ENCODE measurements at places on chromosomes 7 and 10.

DNA sequence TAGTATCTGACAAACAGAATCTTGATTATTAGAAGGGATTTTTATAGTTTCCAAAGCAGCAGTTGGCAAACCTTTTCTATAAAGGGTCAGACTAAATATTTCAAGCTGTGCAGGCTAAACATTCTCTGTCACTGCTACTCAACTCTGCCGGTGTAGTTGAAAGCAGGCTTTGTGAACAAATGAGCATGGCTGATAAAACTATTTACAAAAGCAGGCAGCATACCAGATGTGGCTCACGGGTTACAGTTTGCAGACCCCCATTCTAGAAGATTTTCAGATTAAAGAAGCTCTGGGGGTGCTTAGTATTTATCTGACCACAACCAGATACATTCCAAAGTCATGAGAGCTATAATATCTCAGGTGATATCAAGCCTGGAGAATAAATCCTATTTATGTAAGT lies 1017.5 kb downstream of the SORCS1 start:
- no peak for DNase-seq

DNA sequence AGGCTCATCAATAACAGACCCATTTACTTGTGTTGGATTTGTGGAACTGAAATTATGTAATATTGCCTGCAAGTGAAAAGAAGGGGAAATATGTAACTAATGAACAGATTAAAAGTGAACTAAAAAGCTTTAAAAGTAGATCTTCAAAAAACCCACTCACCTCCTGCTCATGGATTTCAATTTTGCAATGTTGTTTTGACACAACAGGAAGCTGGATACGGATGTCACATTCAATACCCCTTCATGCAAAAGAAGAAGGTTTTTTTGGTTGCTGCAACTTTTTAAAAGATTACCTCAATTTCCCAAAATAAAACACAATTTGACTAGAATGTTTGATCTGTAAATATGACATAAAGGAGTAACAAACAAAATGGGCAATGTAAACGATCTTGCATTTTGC lies 3.3 kb downstream of the MKI67 start:
- DNase-seq, result peak; percentile 32

GRCh38 chr10:30433730-30434272 lies at the start of gene MAP3K8:
Gene MAP3K8 (plus strand): TSS chr10:30434184. CDS start chr10:30438939, 4,755 bp downstream.
- DNase-seq, result peak; percentile 42

DNA sequence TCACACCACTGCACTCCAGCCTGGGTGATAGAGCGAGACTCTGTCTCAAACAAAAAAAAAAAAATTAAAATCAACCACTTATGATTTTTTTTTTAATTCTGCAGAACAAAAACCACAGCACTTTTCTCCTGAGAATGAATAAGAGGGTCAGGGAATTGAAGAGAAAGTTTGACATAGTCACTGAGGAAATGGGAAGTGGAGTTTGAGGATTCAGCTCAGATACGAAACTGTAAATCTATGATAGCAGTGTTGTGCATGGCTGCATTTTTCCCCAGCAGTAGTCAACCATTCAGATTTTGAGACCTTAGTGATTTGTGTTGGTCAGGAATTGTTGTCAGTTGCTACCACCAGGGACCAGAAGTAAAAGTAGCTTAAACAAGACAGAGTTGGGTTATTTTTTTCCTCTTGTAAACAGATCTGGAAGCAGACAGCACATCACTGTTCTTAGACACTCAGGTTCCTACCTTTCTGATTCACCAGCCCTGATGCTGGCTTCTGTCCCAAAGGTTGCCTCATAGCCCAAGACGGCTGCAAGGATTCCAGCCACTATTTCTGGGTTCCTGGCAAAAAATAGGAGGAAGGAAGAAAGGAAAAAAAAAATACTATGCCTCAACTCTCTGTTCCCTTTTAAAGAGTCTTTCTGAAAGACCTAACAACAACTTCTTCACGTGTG lies 20.1 kb downstream of the PILRA start:
- no peak for DNase-seq

- no peak for DNase-seq
Measured at GRCh38 chr10:21285742-21286331, 239.6 kb downstream of the SKIDA1 start.

DNA sequence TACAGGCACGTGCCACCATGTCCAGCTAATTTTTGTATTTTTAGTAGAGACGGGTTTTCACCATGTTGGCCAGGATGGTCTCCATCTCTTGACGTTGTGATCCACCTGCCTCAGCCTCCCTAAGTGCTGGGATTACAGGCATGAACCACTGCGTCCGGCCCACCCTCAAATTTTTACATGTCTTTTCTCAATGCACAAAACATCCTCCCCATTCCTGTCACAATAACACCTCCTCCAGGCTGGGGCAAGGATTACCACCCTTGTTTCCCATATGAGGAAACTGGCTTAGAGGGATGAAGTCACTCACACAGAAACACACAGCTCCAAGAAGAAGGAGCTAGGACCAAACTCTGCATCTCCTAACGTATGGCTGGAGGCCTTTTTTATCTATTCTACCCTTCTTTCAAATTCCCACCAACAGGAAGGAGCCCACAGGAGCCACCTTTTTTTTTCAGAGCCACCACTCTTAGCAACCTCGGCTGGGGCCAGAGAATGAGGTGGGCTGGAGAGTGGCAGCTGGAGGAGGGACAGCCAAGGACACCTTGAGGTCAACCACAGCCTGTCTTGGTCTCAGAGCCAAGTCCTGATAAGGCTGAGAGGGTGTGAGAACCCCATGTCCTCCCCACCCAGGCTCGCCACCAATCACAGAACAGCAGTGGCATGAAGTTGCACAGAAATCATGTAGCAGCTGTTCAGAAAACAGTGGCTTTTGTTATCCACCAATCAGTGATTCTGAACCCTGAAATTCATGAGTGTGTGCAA lies 113.1 kb upstream of the PDLIM1 start:
- no peak for DNase-seq

- DNase-seq, result peak; percentile 68
Measured at GRCh38 chr10:88598055-88598454, 11.5 kb downstream of the LIPJ start.

DNA sequence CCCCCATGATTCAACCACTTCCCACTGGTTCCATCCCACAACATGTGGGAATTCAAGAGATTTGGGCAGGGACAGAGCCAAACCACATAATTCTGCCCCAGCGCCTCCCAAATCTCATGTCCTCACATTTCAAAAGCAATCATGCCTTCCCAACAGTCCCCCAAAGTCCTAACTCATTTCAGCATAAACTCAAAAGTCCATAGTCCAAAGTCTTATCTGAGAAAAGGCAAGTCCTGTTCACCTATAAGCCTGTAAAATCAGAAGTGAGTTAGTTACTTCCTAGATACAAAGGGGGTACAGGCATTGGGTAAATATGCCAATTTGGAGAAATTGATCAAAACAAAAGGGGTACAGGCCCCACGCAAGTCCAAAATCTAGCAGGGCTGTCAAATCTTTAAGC lies 272.9 kb downstream of the MAGI2 start:
- DNase-seq, result no peak

GRCh38 chr7:17320657-17321056 lies 22.2 kb downstream of the AHR start:
- no peak for DNase-seq

GRCh38 chr10:104867966-104868598 lies 227.0 kb downstream of the SORCS3 start:
- DNase-seq, result no peak

DNA sequence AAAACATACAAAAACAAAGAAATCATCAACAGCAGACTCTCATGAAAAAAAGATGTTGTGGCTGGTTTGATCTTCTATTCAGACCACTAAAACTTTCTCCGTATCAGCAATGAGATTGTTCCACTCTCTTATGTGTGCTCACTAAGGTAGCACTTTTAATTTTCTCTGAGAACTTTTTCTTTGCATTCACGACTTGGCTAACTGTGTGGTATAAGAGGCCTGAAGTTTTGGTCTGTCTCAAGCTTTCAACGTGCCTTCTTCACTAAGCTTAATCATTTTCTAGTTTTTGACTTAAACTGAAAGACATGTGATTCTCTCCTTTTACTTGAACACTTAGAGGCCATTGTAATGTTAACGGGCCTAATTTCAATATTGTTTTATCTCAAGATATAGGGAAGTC lies 1231.6 kb downstream of the SORCS3 start:
- no peak for DNase-seq

GRCh38 chr7:87345962-87346371 lies 503 bp downstream of the CROT start:
- DNase-seq, result no peak

DNA sequence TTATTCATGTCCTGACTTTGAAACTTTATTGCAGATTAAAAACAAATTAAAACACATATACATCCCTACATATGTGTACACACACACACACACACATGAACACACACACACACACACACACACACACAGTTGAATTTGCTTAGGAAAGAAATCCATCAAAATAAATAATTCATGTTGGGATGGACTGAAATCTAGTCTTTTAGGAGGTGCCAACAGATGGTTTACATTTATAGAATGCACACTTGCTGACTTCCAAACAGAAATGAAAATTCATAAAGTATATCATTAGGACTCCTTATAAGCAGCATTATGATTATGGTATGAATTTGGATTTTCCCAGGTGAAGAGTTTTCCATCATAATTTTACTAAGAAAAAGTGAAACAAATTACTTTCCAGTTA lies 270.5 kb upstream of the ETV1 start:
- no peak for DNase-seq

- DNase-seq, result no peak
Measured at GRCh38 chr7:82669141-82669540, 225.6 kb upstream of the CACNA2D1 start.

DNA sequence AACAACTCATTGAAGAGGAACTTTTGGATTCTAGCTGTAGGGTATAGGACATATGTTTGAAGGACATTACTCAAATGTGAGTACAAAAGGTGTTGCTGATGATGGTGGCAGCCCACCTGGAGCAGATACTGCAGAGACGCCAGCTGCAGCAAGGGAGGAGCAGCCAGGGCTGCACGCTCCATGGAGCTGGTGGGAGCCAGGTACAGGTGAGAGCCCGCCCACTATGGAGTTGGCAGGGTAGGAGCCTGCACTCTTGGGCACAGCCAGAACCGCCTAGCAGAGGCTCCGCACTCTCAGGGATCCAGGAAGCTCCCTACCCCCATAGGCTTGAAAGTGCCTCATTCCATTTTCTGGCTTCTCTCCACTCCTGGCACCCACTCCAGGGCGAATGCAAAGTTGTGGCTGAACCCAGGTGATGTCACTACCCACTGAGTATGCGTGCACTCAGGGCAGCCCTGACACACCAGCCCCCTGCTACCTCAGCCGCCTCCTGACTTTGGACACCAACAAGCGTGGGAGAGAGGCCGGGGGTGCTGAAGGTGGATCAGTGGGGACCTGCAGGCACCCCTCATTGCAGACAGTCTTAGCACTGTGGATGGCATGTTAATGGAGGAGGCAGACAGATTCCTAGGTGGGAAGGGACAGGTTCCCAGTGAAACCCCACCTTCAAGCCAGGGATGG lies 761.1 kb downstream of the IPMK start:
- no peak for DNase-seq

DNA sequence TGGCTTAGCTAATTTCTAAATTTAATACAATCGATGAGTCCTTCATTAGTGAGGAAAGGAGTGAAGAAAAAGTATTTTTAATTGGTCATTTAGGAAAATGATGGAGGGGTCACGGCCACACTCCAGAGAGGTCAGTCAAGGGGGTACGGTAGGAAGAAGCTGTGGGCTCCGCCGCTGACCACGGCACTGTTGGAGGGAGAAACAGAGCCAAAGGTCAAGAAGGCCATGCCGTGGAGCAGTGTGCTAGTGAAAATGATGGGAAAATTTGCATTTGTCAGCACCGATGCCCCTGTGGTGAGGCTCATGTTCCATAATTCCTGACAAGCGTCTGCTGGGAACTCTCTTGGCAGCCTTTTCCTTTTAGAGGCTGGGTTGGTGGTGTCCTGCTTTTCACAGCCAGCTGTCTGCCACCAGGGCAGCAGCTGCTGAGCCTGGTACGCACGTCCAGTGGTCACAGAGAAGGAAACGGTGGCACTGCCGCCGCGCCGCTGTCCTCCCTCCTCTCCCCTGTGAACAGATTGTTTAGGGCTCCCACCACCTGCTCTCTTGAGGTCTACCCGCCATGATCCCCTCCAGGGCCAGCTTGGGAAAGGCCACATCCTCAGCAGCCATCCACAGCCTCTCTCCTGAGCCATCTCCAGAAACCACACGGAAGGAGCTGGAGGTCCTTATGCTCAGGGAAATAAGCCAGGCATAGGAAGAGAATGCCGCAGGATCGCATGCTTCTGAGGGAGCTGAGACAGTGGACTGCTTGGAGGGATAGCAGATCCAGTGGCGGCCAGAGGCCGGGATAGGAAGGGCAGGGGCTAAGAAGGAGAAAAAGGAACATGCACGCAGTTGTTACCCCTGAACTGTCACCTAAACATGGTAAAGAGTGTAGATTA lies 263.7 kb upstream of the PPP2R2D start:
- DNase-seq, result no peak

DNA sequence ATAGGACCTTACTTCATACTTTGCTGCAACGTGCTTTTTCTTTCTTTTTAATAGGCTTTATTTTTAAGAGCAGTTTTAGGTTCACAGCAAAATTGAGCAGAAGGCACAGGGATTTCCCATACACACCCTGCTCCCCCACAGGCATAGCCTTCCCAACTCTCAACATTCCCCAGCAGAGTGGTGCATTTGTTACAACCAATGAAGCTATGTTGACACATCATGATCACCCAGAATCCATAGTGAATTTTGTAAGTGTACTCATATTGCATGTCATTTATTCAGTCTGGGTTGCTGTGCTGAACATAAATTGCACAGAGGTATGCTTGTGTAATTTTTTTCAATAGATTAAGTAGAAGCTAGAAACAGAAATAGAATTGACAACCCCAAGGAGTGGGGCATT lies 327.3 kb downstream of the INHBA start:
- DNase-seq, result no peak

DNA sequence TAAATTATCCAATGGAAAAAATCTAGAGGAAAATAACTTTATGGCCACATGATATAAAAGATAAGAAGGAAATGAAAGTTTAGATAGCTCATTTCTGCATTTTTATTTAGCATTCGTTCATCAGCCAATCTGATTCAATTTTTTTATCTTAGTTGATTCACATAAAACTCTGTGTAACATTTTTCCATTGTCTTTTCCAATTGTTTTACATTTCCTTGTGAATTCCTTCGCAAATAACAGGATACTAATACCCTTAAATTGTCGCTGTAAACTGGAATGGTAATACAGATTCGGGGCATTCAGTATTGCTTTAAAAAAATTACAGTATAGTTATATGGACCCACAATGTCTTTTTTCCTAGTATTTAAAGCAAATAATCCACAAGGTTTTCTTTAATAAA lies 136.4 kb downstream of the CUBN start:
- no peak for DNase-seq

DNA sequence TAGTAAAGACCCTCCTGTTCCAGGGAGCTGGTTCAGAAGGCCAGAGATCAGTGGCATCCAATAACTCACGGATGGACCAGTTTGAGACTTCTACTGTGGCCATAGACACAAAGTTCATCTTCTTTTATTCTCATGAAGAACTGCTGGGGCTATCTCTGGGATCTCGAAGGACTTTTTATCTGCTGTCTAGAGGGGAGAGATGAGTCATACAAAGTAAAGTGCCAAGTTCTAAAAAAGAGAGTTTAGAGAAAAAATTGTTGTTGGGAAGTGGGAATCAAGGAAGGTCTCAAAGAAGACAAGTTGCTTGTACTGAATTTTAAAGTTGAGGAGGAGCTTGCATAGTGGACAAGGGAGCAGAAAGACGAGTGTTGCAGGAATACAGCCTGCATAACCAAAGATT lies 8.0 kb upstream of the FAM221A start:
- no peak for DNase-seq

GRCh38 chr10:11095374-11095801 lies 77.7 kb downstream of the CELF2 start:
- DNase-seq, result no peak
